ENCODE measurements at places on chromosomes 12 and 14. TPM values are rescaled to one million over a fixed set of nuclear protein-coding genes. Genes with fewer than 3 reads are reported as not detected.

Gene LRRC10
- not detected for total RNA-seq

Gene SLC35E3
- total RNA-seq: 7.0 TPM

Gene SNX6
- 87.2 TPM for total RNA-seq

Gene BICDL1
- 135 TPM for total RNA-seq

Gene PRH2
- not detected for total RNA-seq

Gene SIRT4
- total RNA-seq: 0.45 TPM

Gene SERPINA9
- not detected for total RNA-seq

Gene DPF3
- total RNA-seq: 1.2 TPM

Gene XRCC3
- total RNA-seq: 6.9 TPM

Gene TIMM9
- 31.5 TPM for total RNA-seq

Gene CDK17
- total RNA-seq: 123 TPM

Gene FKBP3
- total RNA-seq: 31.4 TPM

Gene FAM186B
- total RNA-seq: 0.39 TPM

Gene FAM181A
- not detected for total RNA-seq

Gene FOXG1
- total RNA-seq: not detected

Gene PDE3A
- total RNA-seq: 0.07 TPM

Gene PARPBP
- 3.4 TPM for total RNA-seq

Gene TAPBPL
- total RNA-seq: 23.1 TPM

Gene TCTN1
- 8.5 TPM for total RNA-seq

Gene FAM90A1
- total RNA-seq: 0.65 TPM

Gene RD3L
- total RNA-seq: 0.86 TPM

Gene OSGEP
- total RNA-seq: 55.3 TPM

Data from T-helper 17 cell (primary cell).